ENCODE measurements at places on chromosomes 4 and X.

DNA sequence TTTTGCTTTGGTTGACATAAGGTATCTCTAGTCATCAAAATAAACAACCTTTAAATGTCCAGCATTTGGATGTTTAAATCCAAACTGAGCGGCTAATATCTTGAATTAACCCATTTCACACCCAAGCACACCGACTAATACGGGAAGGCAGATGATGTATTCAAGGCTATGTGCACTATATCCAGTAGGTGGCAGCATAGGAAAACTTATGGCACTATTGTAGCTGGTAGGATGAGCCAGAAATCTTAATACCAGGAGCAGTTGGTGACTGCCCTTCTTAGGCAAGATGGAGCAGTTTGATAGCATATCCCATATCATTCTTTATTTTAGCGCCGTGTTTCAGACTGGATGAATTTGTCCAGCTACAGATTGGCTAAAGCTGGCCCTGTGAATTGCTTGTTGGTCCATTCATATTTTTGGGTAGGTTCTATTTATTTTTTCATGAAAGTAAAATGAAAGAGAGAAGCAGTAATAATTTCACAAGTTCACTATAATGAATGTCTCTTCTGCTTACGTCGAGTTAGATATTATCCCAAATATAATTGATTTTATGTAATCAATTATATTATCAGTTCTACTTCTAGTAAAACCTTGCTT, 24.4 kb downstream of the UCHL1 start:
- peak; percentile 85 for DNase-seq

GRCh38 chr4:118752551-118752950, 67.4 kb downstream of the METTL14 start:
- no peak for DNase-seq

GRCh38 chr4:136383082-136383481, 1149.2 kb downstream of the PCDH18 start:
- no peak for DNase-seq

DNA sequence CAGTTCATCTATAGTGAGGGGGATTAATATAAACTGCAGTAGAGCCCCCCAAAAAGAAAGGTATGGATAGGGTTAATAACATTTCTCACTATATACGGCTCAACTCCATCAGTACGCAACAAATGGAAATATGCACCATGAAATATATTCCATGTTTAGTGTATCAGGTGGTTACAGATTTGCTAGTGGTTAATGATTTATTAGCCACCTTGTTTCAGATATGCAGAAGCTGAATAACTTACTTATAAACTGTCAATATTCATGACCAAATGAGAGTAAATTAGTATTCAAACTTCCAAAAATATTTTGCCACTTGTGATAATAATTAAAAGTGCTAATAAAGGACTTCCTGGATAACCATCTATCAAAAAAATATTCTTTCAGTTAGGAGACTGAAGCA, 14.8 kb downstream of the AMTN start:
- no peak for DNase-seq

DNA sequence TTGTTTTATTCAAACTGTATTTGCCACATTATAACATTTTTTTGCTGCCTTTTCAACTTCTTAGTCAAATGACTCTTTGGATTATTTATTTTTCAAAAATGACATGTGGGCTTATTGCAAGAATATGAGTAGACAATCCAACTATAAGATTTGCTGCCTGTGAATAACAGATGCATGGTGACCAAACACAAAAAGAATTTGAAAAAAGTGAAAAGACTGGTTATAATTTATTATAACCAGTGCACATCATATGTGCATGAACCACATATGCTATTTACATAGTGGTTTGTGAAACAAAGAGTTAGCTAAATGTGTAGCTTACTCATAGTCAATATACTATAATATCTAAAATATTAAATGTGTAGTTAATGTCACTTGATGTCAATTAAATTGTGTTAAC, 2086.8 kb downstream of the ARAP2 start:
- no peak for DNase-seq

DNA sequence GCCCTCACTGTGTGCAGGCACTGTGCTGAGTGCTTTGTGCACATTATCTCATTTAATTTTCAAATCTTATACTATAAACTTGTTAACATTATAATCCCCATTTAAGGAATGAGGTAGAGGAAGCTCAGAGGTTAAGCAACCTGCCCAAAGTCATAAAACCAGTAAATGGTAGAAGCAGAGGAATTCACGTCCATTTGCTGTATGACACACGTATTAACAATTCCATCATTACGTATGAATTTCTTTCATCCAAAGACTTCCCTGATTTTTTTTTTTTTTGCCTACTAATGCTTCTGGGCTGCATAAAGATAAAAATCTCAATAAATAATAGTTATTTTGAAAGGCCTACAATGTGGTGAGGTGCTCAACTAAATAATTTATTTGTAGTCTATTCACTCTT, 64.5 kb upstream of the H2AZ1 start:
- DNase-seq: peak; percentile 15

DNA sequence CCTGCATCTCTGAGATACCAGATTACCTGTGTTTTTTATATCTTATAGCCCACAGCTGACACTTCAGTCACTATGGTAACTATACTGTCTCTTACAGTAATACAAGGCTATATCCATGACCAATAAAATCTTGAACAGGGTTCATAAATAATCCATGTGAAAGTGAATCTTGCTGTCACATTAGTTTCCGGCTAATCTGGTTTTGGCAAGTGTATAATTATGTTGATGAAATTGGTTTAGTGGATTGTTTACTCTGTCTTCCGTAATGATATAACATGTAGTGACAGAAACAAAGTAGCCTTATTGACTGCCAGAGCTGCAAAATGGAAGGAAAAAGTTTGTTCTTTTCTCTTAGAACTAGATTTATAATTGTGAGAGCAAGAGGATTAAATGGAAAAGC, 686.6 kb upstream of the PABPC4L start:
- DNase-seq: no peak

DNA sequence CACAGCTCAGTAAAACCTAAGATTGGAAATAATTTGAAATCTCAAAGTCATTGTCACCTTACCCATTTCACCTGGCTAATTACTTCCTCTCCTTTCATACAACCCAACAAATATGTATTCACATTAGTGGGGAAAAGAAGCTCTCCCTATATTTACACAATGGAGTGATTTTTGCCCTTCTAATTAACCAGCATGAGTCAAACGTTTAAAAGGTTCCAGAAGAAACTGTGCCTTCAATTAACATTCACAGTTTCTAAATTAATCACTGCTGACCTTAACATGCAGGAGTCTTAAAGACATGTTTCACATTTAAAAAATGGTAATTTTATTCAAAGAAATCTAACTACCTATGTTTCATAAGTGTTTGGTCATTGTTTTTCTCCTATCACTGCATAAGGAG, 254.6 kb downstream of the CBLL2 start:
- no peak for DNase-seq

DNA sequence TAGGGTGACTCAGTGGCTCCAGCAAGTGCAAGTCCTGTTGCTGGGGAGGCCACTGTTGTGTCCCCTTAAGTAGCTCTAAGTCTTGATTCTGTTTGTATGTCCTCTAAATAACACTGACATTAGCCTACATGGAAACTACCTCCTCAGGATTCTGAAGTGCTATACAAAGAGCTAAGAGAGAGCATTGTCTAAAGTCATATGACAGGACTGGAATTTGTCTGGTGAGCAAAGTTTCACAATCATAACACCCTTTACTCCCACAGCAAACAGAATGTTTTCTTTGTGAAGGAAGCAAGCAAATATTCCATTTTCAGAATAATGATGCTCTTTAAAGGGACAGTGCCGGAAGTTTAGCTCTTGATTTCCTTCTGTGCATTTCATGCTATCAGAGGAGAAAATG, 23.4 kb upstream of the CT47A1 start:
- no peak for DNase-seq

- DNase-seq: peak; percentile 56
Observed at GRCh38 chr4:102500352-102500695, 835 bp upstream of the NFKB1 start.

GRCh38 chr4:117466388-117466787, 381.0 kb upstream of the TRAM1L1 start:
- no peak for DNase-seq

- DNase-seq: no peak
Observed at GRCh38 chrX:54994668-54995351, 822 bp upstream of the PFKFB1 start.

GRCh38 chr4:147481577-147482109, 746 bp downstream of the EDNRA start:
- peak; percentile 46 for DNase-seq

DNA sequence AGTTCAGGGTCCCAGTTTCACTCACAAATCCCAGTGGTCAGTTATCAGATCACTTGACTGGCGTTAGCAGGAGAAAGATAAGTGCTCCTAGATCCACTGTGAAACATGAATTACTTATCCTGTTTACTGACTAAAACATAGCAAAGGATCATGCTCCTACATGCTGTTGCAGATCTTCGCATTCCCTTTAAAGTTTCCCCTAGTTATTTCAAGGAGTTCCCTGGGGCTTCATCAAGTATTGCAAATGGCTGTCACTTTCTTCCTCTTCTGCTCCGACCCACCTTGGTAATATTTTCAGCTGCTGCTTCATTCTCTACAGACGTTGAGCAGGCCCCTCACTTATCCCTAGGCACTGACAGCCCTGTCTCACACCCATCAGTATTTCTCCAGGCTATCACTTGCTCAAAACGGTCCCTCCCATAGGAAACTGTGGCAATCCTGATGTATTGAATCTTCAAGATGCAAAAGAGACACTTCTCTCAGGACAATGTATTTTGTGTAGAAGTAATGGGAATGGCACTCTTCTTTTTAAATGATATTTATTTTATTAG, 466.0 kb downstream of the INPP4B start:
- DNase-seq: peak; percentile 28

GRCh38 chr4:142566777-142567176, 279.3 kb downstream of the INPP4B start:
- no peak for DNase-seq

- DNase-seq: no peak
Observed at GRCh38 chr4:106607558-106607957, 239.0 kb upstream of the GIMD1 start.

- no peak for DNase-seq
Observed at GRCh38 chr4:71526637-71527406, 188.0 kb downstream of the SLC4A4 start.

DNA sequence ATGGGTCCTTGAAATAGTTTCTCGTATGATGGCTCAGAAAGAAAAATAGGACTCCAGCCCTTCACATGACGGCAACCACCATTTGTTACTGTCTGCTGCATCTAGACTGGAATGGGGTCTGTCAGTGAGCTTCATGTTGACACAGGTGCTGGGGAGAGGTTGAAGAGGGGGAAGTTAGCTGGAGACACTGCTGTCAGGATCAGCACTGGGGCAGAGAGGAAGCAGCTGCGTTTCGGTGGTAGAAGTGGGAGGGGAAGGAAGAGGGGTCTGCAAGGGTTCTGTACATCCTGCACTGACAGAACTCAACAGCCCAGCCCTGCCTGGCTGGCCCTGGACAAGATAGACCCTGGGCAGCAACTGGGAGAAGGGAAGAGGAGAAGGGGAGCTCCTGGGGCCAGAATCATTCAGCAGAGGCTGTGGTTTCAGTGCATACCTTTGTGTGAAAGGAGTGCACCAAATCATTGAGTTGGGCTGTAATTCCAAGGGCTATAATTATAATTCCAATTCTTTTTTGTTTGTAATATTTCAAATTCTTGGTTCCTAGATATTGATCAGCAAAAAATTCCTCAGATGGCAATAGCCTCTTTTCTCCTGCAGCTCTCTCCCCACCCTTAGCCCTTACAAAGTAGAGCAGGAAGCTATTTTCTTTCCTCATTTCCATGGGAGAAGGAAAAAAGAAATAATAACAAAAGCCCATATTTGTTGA, 119.4 kb upstream of the C1GALT1C1 start:
- DNase-seq: no peak

GRCh38 chr4:113255628-113256027, 206.2 kb downstream of the ANK2 start:
- DNase-seq: no peak

GRCh38 chrX:20362268-20363267, 95.9 kb upstream of the RPS6KA3 start:
- DNase-seq: peak; percentile 53

DNA sequence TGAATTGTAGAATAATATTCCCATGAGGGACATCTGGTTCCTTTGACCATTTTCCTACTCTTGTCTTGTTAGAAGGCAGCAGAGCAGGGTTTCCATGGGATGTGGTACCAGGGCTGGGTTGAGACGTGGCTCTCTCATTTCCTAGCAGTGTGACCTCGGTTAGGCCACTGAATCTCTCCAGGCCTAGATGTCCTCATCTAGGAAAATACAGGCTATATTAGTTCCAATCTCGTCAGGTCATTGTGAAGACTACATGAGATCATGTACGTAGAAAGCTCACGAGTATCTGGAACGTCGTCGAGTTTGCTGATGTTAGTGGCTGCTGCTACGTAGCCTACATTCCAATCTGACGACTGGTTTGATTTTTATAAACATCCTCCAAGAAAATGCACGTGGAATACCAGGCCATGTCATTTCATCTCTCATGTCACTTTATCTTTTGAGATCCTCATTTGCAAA, 278.2 kb upstream of the GATB start:
- peak; percentile 99 for DNase-seq

DNA sequence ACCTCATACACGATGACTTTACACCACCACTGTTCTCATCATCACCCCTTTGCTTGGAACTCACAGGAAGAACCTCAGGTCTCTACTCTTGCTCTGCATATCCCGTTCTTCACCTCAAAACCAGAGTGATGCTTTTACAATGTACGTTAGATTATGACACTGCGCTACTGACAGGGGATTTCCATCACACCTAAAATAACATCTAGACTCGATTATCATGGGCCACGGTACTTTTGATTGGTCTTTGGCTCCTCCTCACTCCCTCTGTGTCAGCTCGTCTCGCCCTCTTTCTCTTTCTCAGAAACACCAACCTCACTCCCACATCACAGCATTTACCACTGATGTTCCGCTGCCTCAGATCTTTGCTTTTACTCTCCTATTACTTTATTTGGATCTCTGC, 172.4 kb downstream of the TLL1 start:
- no peak for DNase-seq

GRCh38 chr4:120070196-120070595, 3.5 kb upstream of the MAD2L1 start:
- DNase-seq: no peak

DNA sequence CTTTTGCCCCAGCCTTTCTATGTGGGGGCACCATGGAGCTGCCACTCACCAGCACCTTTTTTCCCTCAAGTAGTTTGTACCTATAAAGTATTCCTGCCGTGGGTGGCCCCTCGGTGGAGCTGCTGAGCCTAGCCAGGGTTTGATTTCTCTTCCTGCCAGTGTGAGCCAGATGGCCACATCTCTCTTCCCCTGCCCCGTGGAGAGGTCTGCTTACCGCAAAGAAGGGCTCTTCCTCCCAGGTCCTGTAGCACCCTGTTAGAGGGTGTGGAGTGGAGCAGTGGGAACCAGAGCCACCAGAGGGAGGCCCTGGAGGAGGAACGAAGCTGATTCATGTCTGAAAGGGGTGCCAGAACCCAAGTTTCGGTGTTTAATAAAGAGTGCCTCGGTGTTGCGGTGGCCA, 95.4 kb downstream of the PTTG2 start:
- DNase-seq: no peak

DNA sequence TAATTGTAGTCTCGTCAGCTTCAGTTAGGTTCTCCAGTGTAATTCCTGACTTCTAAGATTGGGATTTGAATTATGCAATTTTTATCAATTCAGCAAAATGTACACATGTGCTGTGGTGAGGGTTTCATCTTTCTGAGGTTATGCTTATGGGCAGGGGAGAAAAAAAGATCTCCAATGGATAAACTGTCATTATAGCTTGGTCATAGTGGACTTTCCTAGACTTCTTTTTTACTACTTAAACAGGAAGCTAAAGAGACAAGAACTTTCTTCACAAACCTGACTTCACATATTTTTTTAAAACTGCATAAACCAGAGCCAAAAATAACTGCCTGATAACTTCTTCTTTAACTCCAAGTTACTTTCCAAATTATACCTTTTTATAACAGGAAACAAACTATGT, 21.7 kb upstream of the SPP1 start:
- no peak for DNase-seq

Measured in mesenchymal stem cell (in vitro differentiated cells and primary cell).